Right ventricle myocardium inferior (tissue), 1 donor: ENCODE measurements at places on chromosomes 3 and 15.

DNA sequence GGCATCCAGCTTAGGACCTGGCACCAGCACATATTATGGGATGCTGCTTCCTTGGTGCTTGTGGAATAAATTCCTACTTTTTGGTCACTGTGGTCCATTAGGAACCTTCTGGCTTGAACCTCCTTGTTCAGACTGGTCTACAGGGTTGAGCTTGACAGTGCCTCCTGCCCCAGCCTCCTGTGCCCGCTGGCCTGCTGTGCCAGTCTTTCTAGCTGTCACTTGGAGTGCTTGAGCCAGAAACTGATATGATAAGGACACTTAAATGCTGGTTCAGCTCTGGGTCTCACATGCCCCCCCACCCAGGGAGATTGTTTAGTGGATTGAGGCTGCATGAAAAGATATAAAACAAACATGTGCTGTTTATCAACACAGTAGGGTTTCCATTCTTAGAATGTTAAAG is 147.8 kb downstream of the SLCO3A1 start:
- DNase-seq: no peak

- no peak for DNase-seq
Observed at GRCh38 chr3:134516905-134517304, 31.0 kb downstream of the CEP63 start.

DNA sequence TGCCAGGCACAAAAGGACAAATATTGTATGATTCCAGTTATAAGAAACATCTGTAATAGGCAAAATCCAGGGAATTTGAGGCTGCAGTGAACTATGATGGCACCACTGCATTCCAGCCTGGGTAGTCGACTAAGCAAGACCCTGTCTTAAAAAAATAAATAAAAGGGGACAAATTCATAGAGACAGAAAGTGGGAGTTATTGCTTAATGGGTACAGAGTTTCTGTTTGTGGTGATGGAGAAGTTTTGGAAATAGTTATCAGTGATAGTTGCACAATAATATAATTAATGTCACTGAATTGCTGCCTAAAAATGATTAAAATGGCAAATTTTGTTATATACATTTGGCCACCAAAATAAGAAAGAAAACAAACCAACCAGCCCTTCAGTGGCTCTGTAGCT is 27.6 kb upstream of the CNBP start:
- no peak for DNase-seq

GRCh38 chr3:67906261-67906660 is 251.8 kb upstream of the SUCLG2 start:
- no peak for DNase-seq

GRCh38 chr3:193620650-193621049 is 27.6 kb downstream of the OPA1 start:
- DNase-seq: no peak

DNA sequence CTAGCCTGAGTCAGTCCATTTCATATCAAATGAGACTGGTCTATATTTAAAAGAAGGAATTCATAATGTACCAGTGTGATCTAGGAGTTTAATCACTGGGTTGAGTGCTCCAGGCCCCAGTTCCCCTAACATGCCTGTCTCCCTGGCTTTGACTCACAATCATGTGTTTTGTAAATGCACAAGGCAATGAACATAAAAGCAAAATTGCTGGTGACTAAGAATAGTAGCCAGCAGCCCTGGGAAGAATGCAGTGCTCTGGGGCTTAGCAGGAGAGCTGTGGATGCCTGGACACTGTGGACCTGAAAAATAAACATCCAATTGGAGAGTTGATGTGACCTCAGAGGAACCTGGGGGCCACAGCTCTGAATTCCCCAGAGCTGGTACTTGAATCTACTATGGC is 50.3 kb downstream of the SYNPR start:
- DNase-seq: no peak
